Umbilical cord (tissue), 2 donors: ENCODE measurements at places on chromosomes 7 and 10. TPM values are rescaled to one million over a fixed set of nuclear protein-coding genes. Genes with fewer than 3 reads are reported as not detected.
A peak's percentile ranks its signal among the peaks of the same experiment; 100 is the strongest.

Gene EPHB6
- total RNA-seq, result 4.3 TPM

Gene TEX36
- not detected for total RNA-seq

Gene PAX4
- total RNA-seq, result 2.9 TPM

Gene OPALIN
- total RNA-seq, result 1.4 TPM

Gene GARIN1A
- 0.72 TPM for total RNA-seq

DNA sequence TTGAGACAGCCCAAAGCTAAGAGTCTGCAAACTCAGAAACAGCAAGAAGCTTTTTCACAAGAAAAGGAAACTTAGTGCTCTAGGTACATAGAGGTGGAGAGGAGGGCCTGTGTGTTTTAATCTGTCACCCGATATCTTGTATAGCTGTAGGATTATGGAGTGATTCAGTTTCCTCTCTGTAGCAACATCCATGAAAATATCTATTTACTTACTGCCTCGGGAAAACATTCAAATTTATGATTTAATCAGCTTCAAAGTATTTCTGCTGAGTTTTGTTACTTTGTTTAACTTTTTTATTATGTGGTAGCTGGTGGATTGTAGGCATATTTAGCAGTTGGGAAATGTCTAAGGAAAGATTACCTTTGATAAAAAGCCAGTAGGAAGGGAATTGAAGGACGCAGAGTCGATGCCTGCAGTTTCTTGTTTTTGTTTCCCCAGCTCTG lies 292.0 kb downstream of the CCDC3 start:
- DNase-seq, result peak; percentile 48

GRCh38 chr10:124994573-124995473 lies 52.9 kb downstream of the ZRANB1 start:
- DNase-seq, result no peak

- no peak for DNase-seq
These were observed 33.3 kb upstream of the LYZL2 start for GRCh38 chr10:30662814-30663213.

- DNase-seq, result no peak
These were observed 336.8 kb downstream of the AUTS2 start for GRCh38 chr7:69935107-69935506.

- no peak for DNase-seq
These were observed 891.0 kb upstream of the SORCS1 start for GRCh38 chr10:108055506-108055905.

DNA sequence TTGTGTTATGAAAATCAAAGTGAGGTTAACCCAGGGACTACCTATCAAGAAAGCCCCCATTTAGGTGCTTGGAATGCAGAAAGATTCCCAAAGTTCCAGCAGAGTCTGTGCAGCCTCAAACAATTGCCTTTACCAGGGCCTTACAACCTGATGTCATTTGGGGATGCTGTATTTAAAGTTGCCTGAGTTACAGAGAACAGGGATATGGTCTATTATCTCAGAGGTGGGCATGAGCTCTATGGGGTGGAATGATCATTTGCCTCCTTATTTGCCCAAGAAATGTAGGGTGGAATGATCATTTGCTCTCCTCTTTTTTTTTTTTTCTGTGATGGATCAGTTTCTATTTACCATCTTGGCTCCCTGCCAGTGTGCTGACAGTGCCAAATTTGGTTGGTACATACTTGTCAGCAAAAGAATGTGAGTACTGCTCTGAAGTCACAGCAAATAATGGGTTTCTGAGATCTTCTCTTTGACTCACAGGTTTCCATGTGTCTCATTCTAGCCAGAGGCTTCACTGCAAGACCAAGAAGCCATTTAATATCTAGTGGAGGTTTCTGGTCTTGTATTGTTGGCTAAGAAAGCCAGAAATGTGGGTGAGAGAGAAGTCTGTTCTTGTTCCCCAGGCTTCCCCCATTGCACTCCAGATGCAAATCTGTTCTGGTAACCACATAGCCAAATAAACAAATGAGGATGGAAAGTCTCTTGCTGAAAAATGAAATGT lies 45.5 kb upstream of the ZNRF2 start:
- DNase-seq, result peak; percentile 40

GRCh38 chr7:71801976-71802375 lies 610.2 kb downstream of the CALN1 start:
- no peak for DNase-seq

- DNase-seq, result peak; percentile 14
These were observed 188.9 kb downstream of the BICC1 start for GRCh38 chr10:58701405-58702135.
